T-helper 9 cell (primary cell): ENCODE measurements at places on chromosomes 5 and 9.

GRCh38 chr5:1171340-1171941, 30.0 kb upstream of the SLC6A19 start:
- DNase-seq, result no peak

- no peak for DNase-seq
These were observed 341.1 kb upstream of the RGMB start for GRCh38 chr5:98432378-98432777.

DNA sequence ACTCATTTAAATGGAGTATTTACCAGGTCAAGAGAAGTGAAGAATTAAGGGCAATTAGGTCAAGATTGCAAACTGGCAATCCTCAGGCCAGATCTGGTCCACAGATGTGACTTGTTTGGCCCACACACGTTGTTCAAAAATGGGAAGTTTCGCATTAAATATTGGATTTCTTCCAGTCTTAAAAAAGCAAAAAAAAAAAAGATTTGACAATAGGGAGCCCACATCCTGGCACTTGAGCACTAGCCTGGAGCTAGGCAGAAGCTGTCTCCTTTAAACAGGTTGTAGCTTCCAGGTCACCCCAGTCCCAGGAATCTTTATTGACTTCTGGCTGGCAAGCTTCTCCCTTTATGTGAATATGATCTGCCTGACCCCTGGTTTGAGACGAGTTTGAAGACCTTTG, 520.4 kb downstream of the RAB3C start:
- no peak for DNase-seq

DNA sequence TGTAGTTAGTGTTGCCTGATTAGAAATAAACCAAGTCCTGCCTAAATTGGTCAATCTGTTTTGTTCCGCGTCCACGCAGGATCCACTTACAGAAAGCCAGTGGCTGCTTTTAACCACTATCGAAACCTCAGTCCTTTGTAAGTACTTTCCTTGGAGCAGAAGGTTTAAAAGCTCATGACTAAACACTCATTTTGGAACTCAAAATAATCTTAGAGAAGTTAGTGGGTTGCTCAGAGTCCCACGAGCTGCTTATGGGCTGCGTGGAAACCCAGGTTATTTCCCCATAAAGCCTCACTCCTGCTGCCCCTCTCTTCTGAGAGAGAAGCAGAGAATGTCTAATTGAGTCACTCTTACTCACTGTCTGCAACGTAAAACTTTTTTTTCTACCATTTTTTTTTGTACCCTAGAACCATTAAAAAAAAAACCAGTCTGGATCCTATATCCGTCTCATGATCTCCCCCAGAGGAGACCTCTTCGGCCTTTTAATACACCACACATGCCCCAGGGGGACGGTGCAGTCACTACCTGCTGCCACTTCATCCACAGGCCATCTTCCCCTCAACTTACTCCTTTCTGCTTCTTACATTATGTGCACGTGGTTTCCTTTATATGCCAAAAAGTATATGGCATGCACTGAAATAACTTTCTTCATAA, 7.6 kb downstream of the BASP1 start:
- DNase-seq, result no peak

DNA sequence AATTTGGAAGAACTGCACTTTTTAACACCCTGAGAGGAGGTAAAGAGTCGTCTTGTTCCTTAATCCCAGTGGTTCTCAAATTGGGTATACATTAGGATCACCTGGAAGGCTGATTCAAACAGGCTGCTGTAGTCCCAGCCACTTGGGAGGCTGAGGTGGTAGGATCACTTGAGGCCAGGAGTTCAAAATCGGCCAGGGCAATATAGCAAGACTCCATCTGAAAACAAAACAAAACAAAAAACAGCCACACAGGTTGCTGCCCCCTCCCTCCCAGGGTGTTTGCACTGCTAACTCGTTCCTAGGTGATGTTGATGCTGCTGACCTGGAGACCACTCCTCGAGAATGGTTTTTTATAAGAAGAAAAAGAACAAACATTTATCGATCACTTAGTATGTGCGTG, 1.5 kb upstream of the TBC1D9B start:
- no peak for DNase-seq

- no peak for DNase-seq
These were observed 472.1 kb downstream of the RASEF start for GRCh38 chr9:82590845-82591244.

DNA sequence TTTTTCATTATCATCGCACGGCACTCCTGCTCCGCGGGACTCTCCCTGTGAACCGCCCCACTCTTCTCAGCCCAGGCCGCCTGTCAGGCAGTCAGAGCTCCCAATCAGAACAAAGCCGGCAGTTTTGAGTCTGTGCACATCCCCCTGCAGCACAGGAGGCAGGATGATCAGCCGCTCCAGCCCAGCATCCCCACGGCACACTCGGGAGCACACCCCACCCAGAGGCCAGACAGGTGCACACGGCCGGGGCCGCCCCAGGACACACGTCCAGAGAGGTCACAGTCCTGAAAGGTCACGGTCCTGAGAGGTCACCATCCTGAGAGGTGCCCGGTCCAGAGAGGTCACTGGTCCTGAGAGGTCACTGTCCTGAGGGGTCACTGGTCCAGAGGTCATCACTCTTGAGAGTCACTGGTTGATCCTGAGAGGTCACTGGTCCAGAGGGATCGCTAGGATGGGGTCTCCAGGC, 8.4 kb downstream of the TPPP start:
- DNase-seq, result no peak

DNA sequence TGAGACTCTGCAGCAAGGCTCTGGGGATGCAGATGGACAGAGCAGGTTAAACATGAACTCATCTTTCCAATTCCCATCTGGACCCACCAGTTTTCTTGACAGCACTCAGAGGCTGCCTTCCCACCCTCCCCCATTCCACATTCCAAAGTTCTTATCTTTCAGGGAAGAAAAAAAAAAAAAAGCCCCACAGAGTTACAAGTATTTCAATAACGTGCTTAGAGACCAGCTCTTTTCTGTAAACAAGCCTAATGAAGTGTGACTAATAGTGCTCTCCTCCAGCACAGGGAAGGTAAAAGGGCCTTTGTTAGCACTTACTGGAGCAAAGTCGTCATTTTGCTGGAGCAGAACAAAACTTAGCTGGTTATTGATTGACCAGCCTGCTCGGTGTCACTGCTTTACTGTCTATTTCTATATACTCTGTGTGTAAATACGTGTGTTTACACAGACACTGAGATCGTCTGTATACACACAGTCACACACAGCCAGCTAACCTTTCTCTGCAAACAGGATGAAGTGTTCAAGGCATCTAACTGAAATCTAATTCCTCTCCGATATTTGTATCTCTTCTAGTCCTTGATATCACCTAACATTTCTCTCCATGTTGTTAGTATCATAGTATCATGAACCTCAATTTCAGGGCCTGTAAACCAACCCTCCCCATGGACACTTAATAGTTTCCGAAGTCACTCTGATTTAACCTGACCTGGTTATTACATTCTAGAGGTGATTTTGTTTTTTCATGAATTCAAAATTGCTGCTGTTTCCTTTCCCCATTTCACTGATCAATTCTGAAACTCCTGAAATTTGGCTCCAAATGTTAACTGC, 84.9 kb downstream of the ZNF608 start:
- no peak for DNase-seq

DNA sequence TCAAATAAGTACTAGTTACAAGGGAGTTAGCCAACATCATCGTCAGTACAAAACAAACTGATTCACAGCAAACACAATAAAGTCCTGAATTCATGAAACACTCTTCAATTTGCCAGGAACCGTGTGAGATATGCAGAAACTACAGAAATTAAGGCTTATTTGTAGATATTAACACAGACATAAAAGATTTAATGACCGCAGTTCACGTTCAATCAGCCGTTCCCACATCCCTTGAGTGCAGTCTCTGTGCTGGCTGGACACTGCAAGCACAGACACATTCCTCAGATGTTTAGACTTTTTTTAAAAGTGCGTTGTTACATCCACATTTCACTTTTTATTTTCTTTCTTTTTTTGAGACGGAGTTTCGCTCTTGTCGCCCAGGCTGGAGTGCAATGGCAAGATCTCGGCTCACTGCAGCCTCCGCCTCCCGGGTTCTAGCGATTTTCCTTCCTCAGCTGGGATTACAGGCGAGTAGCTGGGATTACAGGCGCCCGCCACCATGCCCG, 566 bp upstream of the CEP78 start:
- DNase-seq, result no peak

DNA sequence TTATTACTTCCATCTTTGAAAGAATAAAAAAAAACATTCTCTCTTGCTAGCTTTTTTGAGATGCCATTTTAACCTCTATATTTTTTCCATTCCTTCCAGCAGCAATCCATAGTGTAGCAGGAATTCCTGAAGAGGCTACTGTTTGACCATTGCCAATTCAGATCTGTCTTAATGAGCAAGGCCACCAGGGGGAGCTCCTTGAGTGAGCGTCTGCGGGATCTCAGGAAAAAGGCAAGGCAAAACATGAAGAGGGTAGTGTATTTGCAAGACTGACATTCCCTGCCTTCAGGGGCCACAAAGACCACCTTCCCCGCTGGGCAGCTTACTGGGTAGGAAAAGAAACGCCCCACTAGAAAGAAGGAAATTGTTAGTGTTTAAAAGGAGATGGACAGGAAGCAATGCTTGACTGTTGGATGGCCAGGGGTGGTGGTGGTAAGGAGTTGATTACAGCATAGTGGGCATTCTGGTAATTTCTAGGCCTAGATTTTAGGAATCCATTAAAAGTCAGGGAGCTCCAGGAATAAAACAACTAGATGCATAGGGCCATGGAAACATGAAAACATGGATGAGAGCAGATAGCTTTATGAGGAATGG, 206.6 kb upstream of the HAPLN1 start:
- DNase-seq, result peak; percentile 4

DNA sequence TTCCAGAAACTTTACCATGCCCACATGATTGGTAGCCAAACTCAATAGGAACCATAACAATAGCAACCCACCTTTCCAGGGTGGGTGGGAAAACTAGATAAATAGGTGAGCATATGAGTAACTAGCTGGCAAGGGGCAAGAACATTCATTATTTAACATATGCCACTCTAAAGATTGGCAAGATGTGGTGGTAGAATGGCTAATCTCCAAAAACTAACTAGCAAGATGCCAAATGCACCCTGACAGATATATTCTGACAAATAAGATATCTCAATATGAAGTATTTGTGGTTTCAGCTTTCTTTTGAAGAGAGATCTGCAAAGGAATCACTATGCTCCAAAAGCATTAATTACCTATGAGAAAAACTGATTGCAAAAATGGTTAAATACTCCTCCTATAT, 895.6 kb downstream of the TLE1 start:
- no peak for DNase-seq

- DNase-seq, result no peak
These were observed 76.0 kb downstream of the COL15A1 start for GRCh38 chr9:99019510-99020331.

- DNase-seq, result no peak
These were observed 42.6 kb downstream of the PRDM6 start for GRCh38 chr5:123131551-123132204.

DNA sequence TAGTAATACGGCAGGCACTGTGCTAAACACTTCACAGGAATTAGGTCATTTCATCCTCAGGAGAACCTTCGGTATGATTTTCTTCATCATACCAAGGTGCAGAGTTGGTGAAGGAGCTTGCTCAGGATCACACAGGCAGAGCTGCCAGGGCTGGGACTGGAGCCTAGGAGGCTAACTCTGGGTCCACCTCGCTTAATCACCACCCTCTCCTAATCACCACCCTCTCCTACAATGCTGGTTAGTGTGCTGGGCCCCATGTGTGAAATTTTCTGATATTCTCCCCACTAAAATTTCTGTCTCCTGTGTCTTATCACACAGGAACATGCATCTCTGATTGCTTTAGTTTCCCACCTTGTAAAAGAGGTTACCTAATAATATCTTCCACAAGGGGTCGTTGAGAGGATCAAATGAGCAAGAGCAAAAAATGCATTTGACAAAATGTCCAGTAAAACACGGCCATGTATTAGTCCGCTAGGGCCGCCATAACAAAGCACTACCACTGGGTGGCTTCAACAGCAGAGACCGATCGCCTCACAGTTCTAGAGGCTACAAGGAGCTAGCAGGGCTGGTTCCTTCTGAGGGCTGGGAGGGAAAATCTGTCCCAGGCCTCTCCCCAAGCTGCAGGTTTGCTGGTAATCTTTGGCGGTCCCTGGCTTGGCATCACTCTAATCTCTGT, 128.2 kb upstream of the NFIB start:
- no peak for DNase-seq

GRCh38 chr5:87278590-87279100, 11.0 kb downstream of the RASA1 start:
- no peak for DNase-seq
